ENCODE measurements at places on chromosomes 4 and X. TPM values are rescaled to one million over a fixed set of nuclear protein-coding genes. Genes with fewer than 3 reads are reported as not detected.

Gene HTATSF1
- total RNA-seq, result 41.7 TPM

Gene DCX
- not detected for total RNA-seq

Gene GABRE
- total RNA-seq, result 7.6 TPM

- no peaks in the 10 kb centered on the region for H3K4me1 ChIP-seq
- no peak overlapping the region for H3K27ac ChIP-seq
- DNase-seq, result no peak
- H3K4me3 ChIP-seq, result no peak overlapping the region
- H3K36me3 ChIP-seq, result no peaks in the 10 kb centered on the region
These were observed 102.0 kb downstream of the HDAC8 start for GRCh38 chrX:72470532-72471223.

- no peak overlapping the region for H3K4me3 ChIP-seq
- DNase-seq, result no peak
- H3K4me1 ChIP-seq, result no peaks in the 10 kb centered on the region
These were observed 14.1 kb upstream of the RTL3 start for GRCh38 chrX:78673246-78673645.

- no peaks in the 10 kb centered on the region for H3K4me1 ChIP-seq
- DNase-seq, result no peak
- no peak overlapping the region for H3K27ac ChIP-seq
- no peaks in the 10 kb centered on the region for H3K36me3 ChIP-seq
- H3K27me3 ChIP-seq, result no peaks in the 10 kb centered on the region
These were observed 117.9 kb upstream of the HPGD start for GRCh38 chr4:174640146-174640545.

DNA sequence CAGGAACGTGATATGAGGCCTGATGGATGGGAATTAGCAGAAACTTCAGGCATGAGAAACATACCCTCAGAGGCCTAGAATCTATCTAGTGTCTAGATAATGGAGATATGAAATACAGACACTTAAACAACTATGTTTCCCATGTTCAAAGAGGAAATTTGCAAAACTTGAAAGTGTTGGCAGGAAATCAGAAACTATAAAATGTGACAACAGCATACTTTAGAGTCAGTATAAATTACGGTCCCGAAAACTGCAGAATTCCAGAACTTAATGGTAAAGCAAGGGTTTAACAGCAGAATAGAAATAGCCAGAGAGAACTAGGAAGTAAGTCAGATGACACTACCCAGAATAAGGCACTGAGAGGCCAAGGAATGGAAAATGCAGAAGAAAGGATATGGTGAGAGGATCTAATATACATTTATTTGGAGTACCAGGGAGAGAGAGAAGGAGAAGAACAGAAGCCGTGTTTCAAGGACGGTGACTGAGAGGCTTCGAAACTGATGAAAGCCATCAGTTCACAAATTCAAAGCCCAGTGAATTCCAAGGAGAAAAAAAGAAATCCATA lies 7.4 kb downstream of the HTT-AS start:
- no peak for DNase-seq
- no peaks in the 10 kb centered on the region for H3K27me3 ChIP-seq
- H3K4me1 ChIP-seq, result no peaks in the 10 kb centered on the region
